GM23338 (cell line): ENCODE measurements at places on chromosomes 11 and 22.

- DNase-seq = no peak
Observed at GRCh38 chr11:3103076-3103475, 45.9 kb upstream of the CARS1 start.

DNA sequence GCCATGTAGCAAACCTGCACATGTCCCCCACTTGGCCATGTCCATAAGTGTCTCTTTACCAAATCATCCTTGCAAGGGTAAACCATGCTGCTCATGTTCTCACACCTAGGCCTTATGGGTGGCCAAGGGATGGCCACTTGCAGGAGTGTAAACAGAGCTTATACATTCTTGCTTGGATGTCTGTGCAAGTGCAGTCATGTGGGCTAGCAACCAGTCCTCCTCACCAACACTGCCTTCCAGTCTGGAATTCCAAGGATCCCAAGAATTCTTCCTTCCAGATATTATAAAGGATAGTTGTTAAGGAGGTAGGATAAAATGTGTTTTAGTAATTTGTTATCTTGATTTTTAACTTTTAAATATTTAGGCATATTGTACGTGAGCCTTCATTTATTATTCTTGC, 47.8 kb upstream of the OR5P2 start:
- peak; percentile 32 for DNase-seq

GRCh38 chr11:127600674-127601073, 600.1 kb upstream of the KIRREL3 start:
- no peak for DNase-seq

DNA sequence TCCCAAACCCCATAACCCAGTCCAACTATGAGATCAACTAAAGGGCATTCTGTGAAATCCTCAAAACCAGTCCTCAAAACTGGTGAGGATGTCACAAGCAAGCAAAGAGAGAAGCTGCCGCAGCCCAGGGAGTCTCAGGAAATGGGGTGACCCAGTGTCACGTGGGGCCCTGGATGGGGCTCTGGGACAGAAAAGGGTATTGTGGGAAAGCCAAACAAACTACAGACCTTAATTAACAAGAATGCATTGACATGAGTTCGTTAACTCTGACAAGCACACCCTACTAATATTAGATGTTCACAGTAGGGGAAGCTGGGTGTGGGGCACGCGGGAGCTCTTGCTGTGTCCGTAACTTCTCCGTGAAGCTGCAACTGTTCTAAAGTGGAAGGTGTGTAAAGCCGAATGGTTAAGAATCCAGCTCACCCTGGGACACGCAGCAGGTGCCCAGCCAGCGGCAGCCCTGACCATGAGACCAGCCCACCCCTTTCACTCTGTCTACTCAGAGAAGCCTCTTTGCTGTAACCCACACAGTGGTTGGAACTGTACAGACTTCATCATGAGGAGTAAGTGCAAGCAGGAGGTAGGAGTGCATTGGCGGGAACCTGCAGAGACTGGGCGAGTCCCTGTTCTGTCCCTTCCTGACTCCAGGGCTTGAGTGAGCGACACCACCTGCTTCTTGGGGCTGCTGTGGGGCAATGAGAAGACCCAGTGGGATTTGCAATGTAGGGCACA, 17.9 kb downstream of the LINC01488 start:
- no peak for DNase-seq

- DNase-seq = no peak
Observed at GRCh38 chr11:71931245-71931602, 2.4 kb downstream of the RNF121 start.

GRCh38 chr22:38327805-38328204, 10.6 kb upstream of the CSNK1E start:
- DNase-seq = no peak

- DNase-seq = no peak
Observed at GRCh38 chr22:17104336-17104935, 16.7 kb downstream of the TMEM121B start.

- peak; percentile 80 for DNase-seq
Observed at GRCh38 chr11:10382518-10382917, 72.5 kb upstream of the AMPD3 start.

DNA sequence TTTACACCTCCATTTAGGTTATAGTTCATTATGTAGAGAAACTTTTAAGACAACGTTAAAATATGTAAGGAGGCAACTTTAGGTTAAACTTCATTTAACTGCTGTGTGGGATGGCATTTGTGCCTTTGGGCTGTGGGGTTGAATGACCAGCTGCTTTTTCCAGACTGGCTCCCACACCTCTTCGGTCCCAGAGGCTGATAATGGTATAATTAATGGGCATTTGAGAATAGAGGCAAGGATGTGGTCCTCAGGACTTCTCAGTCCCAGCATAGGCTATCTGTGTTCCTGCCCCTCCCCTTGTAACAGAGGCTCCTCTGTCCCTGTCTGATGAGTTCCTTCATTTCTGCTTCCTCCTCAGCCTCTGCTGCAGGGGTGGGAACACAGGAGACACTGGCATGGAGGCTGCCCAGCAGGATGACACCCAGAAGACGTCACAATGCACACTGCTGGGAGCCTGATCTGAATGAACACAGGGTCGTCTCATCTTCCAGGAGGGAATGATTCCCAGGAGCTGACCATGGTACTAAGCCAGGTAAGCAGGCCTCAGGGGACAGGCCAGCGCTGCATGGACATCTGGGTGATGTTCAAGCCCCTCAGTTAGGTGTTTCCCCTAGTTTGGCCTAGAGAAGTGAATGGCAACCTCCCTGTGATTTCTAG, 17.1 kb upstream of the GNAZ start:
- no peak for DNase-seq

- no peak for DNase-seq
Observed at GRCh38 chr22:20750461-20751184, 23.3 kb upstream of the SERPIND1 start.

- no peak for DNase-seq
Observed at GRCh38 chr22:28268171-28268570, 349.1 kb upstream of the PITPNB start.

- peak; percentile 19 for DNase-seq
Observed at GRCh38 chr11:11916981-11917399, 75.2 kb downstream of the USP47 start.

GRCh38 chr11:45031912-45032519, 81.3 kb upstream of the TP53I11 start:
- DNase-seq = no peak

DNA sequence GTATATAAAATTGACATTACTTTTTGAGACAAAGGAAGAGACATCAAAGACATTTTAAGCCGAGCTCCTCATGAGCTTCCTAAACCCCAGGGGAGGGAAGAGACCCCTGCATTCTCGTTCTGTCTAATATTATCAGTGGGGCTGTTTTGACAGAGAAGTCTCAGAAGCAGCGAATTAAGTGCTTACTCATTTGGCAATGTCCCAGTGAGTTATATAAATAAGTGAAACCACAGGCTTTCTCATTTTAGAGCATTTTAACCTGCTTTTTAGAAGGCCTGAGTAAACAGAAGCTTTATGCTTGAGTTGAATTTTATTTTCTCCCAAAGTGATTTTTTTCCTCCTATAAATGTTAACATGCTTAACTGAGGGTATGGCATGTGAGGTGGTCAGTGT, 23.2 kb upstream of the C1QTNF4 start:
- no peak for DNase-seq
